Right lung (tissue), 10 donors: ENCODE measurements at places on chromosomes 4 and X. TPM values are rescaled to one million over a fixed set of nuclear protein-coding genes. Genes with fewer than 3 reads are reported as not detected.

Gene DCHS2
- 3.2 TPM for polyA plus RNA-seq

- peak; percentile 50 for DNase-seq
Measured at GRCh38 chr4:155759372-155760252, 791 bp downstream of the GUCY1B1 start.

Gene RNF175
- polyA plus RNA-seq: 7.3 TPM

DNA sequence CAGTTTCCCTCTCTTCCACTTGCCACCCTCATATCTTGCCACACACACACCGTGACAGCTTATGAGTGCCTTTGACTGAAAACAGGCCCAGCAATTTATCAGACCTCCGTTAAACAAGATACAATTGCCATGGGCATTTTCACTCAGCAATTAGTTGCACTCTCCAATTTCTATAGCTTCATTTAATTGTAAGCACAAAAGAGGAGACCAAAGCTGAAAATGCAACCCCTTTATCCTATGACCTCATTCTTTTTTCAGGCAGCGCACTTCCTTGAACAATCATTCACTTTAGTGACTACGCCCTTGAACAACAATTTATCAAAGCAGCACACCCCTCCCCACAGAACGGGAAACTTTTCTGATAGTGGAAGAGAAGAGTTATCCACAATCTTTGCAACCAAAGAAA is 4.1 kb downstream of the POF1B start:
- DNase-seq: no peak
